ENCODE measurements at places on chromosomes 12 and 14. TPM values are rescaled to one million over a fixed set of nuclear protein-coding genes. Genes with fewer than 3 reads are reported as not detected.

DNA sequence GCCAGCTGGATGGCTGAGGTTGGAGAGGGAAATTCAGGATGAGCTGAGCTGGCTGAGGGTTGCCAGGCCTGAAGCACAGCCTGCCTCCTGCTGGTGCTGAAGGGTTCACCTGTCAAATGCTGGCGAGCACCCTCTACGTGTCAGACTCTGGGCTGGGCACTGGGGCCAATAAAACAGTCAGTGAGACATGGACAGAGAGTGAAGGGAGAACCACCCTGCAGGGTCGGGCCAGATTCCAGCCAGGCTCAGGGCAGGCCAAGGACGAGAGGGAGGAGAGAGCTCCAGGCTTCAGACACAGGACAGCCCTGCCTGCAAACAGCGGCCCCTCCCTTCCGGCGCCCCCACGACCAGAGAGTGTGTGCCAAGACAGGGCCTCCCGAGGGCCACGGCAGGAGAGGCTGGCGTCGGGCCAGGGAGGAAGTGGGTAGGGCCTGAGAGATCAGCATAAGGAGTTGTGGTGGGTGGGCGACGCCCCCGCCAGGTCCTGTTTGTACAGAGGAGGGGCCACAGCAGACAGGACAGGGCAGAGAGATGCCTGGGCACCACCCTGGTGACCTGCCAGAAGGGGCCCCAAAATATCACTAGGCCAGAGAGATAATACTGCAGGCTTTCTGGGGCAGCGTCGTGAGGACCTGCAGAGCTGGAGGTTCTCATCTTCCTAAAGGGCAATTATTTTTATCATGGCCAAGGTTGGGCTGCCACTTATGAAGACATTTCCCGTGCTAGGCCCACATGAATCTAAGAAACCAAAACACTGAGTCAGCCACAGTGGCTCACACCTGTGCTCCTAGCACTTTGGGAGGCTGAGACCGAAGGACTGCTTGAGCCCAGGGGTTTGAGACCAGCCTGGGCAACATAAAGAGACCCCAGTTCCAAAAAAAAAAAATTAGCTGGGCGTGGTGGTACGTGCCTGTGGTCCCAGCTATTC is 73.1 kb upstream of the GPR68 start:
- H3K27me3 ChIP-seq: no peaks in the 10 kb centered on the region
- peak overlapping the region; percentile 64 for H3K4me3 ChIP-seq
- peak; percentile 97 for DNase-seq
- peaks cover 77% of the 10 kb centered on the region for H3K36me3 ChIP-seq
- peak overlapping the region; percentile 97 for H3K27ac ChIP-seq
- peaks cover 84% of the 10 kb centered on the region for H3K4me1 ChIP-seq

GRCh38 chr12:104643093-104643818 is 186.5 kb downstream of the CHST11 start:
- peaks cover 43% of the 10 kb centered on the region for H3K4me1 ChIP-seq
- H3K36me3 ChIP-seq: peaks cover 27% of the 10 kb centered on the region
- peak overlapping the region; percentile 55 for H3K27ac ChIP-seq
- no peaks in the 10 kb centered on the region for H3K27me3 ChIP-seq

DNA sequence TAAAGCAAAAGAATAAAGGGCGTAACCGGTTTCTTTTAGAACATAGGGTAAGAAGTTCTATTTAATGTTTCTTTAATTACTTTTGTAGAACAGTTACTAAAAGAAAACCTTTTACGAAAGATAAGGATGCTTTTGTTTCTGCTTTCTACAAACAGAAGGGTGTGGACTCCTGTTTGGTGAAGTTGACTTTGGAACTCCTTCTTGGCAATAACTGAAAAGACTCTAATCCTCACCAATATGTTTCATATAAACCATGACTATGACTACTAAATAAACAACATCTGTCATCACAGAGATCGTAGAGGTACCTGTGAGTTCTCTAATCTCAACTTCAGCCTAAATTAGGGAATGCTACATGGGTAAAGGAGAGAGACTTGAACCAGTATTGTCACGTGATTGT is 210.8 kb upstream of the FLRT2 start:
- no peaks in the 10 kb centered on the region for H3K4me1 ChIP-seq
- DNase-seq: no peak
- no peak overlapping the region for H3K27ac ChIP-seq
- no peaks in the 10 kb centered on the region for H3K27me3 ChIP-seq
- no peaks in the 10 kb centered on the region for H3K36me3 ChIP-seq

Gene SLC25A21
- not detected for total RNA-seq

Gene GTF2H3
- total RNA-seq: 78.6 TPM

GRCh38 chr12:24664161-24664880 is 284.6 kb downstream of the BCAT1 start:
- peaks cover 4% of the 10 kb centered on the region for H3K27me3 ChIP-seq
- H3K4me1 ChIP-seq: no peaks in the 10 kb centered on the region
- DNase-seq: no peak
- H3K27ac ChIP-seq: no peak overlapping the region
- H3K4me3 ChIP-seq: no peak overlapping the region

Gene PDZRN4
- not detected for total RNA-seq

DNA sequence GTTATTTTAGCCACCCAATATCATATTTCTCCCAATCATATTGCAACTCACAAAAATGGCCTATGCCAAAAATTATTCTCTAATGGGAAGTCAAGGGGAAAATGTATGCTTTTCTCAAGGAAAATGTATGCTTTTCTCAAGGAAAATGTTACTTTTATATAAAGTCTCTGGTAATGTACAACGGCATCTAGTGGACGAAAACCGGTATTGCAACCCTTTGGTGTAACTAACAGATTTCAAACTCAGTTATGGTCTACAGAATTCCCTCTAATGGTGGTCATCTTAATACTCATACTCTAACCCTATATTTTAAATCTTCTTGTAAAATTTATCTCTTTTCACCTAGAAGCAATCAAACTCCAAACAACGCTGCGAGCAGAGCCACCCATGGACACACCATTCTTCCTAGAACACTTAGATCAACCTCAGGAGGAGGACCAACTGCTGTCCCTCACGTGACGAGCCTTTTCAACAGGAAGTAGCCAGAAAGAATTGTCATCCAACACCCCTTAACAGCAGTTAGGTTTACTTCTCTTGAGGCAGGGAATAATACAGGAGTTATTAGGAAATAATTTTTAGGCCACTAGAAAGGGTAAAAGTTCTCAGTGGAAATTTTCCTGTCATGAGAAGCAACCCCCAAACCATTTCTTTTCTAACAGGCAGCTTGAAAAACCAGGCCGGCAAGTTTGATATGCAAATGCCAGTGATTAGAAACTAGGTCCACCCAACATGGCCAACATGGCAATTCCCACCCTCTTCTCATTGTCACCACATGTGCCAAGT is 20.1 kb downstream of the APOBEC1 start:
- no peaks in the 10 kb centered on the region for H3K36me3 ChIP-seq
- H3K4me1 ChIP-seq: peaks cover 10% of the 10 kb centered on the region
- no peaks in the 10 kb centered on the region for H3K27me3 ChIP-seq
- H3K27ac ChIP-seq: no peak overlapping the region

GRCh38 chr14:90545966-90546751 is 149.3 kb downstream of the CALM1 start:
- H3K27ac ChIP-seq: no peak overlapping the region
- no peak overlapping the region for H3K4me3 ChIP-seq
- no peaks in the 10 kb centered on the region for H3K4me1 ChIP-seq
- DNase-seq: no peak
- H3K36me3 ChIP-seq: no peaks in the 10 kb centered on the region
- H3K27me3 ChIP-seq: no peaks in the 10 kb centered on the region

Gene SMCO2
- total RNA-seq: 0.32 TPM

DNA sequence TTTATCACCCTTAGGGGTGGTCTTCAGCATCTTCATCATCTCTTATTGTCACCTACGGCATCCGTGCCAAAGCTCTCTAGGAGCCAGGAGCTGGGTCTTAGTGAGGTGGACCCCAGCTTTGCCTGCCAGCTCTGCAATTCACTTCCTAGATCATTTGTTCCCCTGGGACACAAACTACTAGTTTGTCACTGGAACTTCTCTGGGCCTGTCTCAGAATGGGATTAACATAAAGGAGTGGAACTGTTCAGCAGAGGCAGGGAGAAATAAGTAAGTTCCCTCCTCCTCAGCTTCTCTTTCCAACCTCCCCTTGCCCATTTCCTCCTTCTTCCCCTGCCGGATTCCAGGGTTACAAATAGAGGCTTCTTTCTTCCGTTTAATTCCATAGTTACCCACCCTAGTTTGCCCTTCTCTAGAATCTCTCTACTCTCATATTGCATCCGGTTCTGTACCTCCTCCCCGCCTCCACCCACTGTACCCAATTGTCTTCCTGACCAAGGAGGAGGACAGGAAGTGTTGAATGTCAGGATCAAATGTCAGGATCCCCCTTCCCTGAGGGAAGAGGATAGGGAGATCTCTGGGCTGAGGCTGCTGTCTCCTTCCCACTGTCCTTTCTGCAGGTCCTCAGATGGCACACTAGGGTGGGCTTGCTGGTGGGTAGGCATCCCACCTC is 25.0 kb downstream of the LARP4 start:
- peaks cover 8% of the 10 kb centered on the region for H3K4me1 ChIP-seq
- H3K4me3 ChIP-seq: no peak overlapping the region
- peaks cover 15% of the 10 kb centered on the region for H3K36me3 ChIP-seq
- DNase-seq: no peak
- H3K27ac ChIP-seq: peak overlapping the region; percentile 9

GRCh38 chr14:50932592-50933495 is 11.4 kb downstream of the PYGL start:
- H3K27me3 ChIP-seq: peaks cover 9% of the 10 kb centered on the region
- no peaks in the 10 kb centered on the region for H3K36me3 ChIP-seq
- H3K4me1 ChIP-seq: peaks cover 3% of the 10 kb centered on the region
- no peak for DNase-seq

GRCh38 chr12:49728446-49728845 is 12.9 kb upstream of the TMBIM6 start:
- DNase-seq: no peak
- H3K27me3 ChIP-seq: peaks cover 3% of the 10 kb centered on the region
- H3K4me3 ChIP-seq: no peak overlapping the region
- H3K36me3 ChIP-seq: no peaks in the 10 kb centered on the region
- H3K4me1 ChIP-seq: no peaks in the 10 kb centered on the region
- no peak overlapping the region for H3K27ac ChIP-seq

- no peak for DNase-seq
- H3K4me3 ChIP-seq: no peak overlapping the region
Observed at GRCh38 chr14:81340201-81340600, 59.9 kb downstream of the STON2 start.

- H3K4me3 ChIP-seq: no peak overlapping the region
- DNase-seq: no peak
- H3K36me3 ChIP-seq: no peaks in the 10 kb centered on the region
- no peak overlapping the region for H3K27ac ChIP-seq
- H3K4me1 ChIP-seq: no peaks in the 10 kb centered on the region
- H3K27me3 ChIP-seq: no peaks in the 10 kb centered on the region
Observed at GRCh38 chr12:77813558-77813957, 17.1 kb upstream of the NAV3 start.

Gene ACOT4
- total RNA-seq: 2.2 TPM

DNA sequence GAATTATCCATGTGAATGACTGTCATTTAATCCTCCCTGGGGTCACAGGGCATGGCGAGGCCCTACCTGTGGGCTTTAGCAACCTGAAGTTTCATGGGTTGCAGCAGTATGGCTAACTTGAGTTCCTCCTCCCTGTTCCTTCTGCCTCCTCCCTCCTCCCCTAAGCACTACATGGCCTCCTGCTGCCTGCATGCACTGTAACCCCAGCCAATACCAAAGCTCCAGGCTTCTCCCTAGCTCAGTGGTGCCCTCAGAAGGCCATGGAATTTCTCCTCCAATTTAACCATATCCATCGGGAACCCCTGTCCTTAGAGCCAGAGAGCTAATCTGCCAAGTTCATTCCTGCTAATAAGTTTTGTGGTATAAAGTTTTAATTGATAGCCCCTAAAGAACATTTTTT is 95.1 kb downstream of the NT5DC3 start:
- H3K4me3 ChIP-seq: no peak overlapping the region
- DNase-seq: no peak
- no peak overlapping the region for H3K27ac ChIP-seq
- H3K36me3 ChIP-seq: no peaks in the 10 kb centered on the region
- H3K27me3 ChIP-seq: peaks cover 3% of the 10 kb centered on the region
- no peaks in the 10 kb centered on the region for H3K4me1 ChIP-seq
